ENCODE measurements at places on chromosomes 11 and 22.

DNA sequence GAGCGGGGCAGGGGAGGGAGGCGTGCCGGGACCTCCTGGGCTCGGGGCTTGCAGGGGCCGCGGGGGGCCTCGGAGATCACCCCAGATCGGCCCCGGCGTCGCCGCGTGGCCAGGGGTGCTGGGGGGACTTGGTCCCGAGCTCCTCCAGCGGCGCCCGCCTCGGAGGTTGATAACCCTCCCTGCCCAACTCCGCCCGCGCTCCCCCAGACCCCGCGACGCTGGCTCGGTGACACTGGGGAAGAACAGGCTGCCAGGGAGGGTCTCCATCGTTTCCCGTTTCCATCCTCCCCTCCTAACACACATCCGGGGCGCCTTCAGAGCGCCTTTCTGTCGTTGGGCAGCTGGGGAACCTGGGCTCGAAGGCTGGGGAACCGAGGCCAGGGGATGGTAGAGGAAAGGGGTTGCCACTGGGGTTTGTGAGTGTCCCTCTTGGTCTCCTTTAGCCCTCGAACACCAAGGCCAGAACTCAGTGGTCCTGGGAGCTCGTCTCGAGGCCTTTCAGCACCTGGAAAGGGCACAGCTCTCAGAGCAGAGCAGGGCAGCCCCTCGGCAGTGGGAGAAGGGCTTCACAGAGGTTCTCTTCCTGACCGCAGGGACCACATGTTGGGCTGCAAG is 431 bp downstream of the SLC37A2 start:
- DNase-seq: no peak

- no peak for DNase-seq
Measured at GRCh38 chr11:10627291-10627690, 58.8 kb upstream of the LYVE1 start.

DNA sequence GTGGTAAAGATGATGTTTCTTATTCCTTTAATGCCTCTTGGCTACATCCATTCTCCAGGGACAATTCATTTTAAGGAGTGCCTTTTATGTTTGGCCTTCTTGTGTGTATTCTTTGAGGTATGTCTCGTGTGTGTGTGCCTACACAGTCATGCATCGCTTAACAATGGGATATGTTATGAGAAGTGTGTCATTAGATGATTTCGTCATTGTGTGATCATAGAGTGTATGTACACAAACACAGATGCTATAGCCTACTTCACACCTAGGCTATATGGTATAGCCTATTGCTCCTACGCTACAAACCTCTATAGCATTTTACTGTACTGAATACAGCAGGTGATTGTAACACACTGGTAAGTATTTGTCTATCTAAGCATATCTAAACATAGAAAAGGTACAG is 23.0 kb downstream of the ZNF202 start:
- no peak for DNase-seq

DNA sequence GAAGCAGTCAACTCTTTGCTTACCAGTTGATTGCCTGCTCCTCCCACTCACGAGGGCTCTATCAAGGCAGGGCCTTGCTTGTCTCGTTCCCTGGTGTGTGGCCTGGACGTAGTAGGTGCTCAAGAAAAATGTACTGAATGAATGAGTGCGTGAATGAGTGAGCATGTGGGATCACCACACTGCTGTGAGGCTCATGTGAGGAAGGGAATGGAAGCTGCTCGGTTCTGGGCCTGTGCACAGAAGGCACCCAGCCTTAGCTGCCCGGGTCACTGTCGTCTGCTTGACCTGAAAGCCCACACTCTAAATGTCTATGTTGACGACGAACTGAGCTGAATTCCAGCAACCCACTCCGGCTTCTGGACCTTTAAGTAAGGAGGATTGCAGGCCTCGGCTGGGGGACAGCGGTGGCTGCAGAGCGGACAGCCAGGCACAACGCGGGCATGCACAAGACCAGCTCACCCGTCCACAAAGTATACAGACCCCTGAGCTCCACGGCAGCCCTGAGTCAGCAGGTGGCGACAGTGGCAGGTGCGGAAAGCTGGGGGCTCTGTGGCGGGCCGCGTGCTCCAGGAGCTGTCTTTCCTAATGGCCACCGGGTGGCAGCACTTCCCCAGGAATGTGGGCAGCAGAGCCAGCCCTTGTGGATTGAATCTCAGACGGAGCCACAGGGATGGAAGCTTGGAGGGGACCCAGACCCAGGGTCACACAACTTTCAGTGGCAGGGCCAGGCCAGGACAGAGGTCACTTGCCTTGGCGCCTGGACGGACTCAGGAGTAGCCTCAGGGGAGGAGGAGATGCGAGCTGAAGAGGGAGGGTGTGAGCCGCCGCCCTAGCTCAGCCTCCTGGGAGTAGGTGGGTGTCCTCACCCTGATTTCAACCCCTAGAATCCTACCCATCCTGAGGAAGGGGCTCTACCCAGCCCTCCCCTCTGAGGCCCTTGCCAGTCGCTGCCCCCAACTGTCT is 5.0 kb upstream of the PICK1 start:
- DNase-seq: peak; percentile 60

DNA sequence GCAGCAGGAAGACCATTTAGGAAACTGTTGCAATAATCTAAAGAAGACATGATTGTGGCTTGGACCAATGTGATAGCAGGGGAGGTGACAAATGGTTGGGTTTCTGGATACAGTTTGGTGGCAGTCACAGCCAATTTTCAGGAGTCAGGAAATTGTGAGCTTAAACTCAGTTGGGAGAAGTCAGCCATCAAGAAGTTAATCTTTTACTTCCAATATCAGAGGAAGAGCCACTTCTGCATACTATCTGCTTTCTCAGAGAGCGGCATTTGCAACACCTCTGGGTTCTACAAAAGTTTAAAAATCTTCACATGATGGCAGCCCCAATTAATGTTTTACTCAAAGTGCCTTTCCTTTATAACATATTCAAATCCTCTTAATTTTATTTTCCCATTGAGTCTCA is 33.7 kb upstream of the PDE3B start:
- DNase-seq: no peak

DNA sequence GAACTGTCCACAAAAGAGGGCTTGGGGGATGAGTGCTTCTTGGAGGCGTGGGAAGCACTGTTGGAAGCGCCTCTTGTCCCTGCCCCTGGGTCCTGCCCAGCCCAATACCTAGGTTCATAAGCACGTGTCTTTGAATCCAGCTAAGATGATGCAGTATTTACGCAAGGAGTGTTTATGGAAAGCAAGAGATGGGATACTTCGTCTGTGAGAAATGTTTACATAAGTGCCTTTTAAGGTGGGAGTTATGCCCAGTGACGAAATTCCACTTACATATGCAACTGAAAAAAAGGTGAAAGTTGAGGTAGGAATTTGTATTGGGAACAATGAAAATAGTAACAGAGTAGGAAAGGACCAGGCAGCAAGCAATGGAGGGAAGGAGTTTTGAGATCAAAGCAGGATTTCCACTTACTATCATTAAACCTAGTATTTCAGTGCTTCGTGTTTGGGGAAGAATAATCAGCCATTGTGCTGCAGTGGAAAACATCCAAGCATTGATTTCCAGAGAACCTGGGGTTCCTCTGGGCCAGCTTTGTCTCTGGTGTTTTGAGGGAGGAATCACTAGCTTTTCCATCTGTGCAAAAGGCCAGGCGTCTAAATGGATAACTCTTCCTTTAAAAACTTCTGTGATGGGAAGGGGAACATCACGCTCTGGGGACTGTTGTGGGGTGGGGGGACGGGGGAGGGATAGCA is 115.3 kb upstream of the TTC12 start:
- no peak for DNase-seq

Data from activated CD8-positive, alpha-beta memory T cell treated with anti-CD3 and anti-CD28 coated beads for 1 hour (primary cell).